ENCODE measurements at places on chromosomes 2 and 18. TPM values are rescaled to one million over a fixed set of nuclear protein-coding genes. Genes with fewer than 3 reads are reported as not detected.

DNA sequence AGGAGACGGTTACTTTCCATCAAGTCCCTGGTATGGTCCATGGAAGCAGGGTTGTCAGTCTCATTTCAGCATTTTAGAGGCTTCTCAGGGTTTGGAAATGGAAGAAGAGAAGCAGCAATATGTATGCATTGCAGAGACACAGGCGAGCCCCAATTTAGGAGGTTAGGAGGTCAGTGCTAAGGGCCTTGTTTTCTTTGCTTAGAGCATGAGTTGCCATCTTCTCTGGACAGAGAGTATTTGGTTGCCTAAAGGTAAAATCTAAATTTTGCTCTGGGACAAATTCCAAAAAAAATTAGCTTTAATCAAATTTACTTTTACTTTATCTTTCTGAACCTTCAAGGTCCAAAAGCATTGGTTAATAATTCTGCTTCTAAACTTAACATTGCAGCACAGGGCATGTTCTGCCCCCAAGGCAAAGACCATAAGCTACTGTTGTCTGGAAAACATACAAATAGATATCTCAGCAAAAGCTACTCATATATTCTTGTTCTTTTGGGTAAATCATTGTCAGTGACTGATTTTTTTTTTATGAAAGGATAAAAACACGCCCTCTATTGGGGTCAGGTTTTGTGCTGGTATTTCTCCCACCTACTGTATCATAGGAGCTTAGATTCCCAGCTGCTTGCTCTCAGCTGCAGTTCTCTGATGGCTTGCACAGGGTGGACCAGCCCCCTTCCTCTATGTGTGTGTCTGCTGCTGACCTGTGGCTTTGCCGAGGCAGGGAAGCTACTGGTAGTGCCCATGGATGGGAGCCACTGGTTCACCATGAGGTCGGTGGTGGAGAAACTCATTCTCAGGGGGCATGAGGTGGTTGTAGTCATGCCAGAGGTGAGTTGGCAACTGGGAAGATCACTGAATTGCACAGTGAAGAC is at the start of gene UGT1A9:
Gene UGT1A9 (plus strand): TSS at position 609 of the 872 bp plus-strand sequence. CDS start 37 bp downstream, at position 646.
- no peak within 1 kb of the TSS for H3K27ac ChIP-seq
- no peak within 1 kb of the TSS for H3K4me3 ChIP-seq
- no peaks in the 10 kb centered on the region for H3K27me3 ChIP-seq
- no peaks in the 10 kb centered on the region for H3K36me3 ChIP-seq
- no peaks in the 10 kb centered on the region for H3K4me1 ChIP-seq

DNA sequence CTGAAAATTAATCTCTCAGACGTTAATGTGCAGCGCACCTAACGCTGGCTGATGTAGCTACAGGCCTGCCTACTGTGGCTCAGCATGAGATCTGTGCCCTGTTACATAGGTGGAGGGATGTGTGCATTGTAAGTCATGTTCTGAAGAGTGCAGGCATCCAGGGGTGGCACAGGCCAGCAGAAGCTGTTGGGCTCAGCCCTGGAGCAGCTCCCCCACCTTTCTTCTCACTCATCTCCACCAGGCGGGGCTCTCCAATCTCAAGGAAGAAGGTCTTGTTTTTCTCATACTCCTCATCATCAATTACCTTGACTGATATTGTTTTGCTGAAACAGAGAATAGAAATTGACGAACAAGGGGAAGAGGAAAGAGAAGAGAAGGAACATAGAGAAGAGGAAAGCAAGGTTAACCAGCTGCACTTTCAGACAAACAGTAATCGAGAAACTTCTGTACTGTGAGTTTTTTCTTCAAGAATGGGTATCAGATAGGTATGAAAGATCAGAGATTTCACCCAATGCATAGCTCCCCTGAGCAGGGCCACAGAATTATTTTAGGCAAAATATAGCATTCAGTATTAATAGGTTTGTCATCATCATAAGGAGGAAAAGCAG is 273.6 kb downstream of the SLC8A1 start:
- H3K4me1 ChIP-seq: peaks cover 14% of the 10 kb centered on the region
- H3K27ac ChIP-seq: no peak overlapping the region
- no peak for DNase-seq
- no peaks in the 10 kb centered on the region for H3K36me3 ChIP-seq

DNA sequence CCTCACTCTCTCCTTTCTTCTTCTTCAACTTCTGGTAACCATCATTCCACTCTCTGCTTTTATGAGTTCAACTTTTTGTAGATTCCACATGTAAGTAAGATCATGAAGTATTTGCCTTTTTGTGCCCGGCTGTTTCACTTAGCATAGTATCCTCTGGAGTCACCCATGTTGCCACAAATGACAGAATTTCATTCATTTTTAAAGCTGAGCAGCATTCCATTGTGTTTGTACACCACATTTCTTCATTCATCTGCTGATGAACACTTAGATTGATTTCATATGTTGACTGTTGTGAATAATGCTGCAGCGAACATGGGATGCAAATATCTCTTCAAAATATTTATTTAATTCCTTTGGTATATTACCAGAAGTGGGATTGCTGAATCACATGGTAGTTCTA is 133.6 kb upstream of the ERBB4 start:
- H3K36me3 ChIP-seq: no peaks in the 10 kb centered on the region
- no peak overlapping the region for H3K27ac ChIP-seq
- no peaks in the 10 kb centered on the region for H3K4me1 ChIP-seq
- DNase-seq: no peak
- no peak overlapping the region for H3K4me3 ChIP-seq
- H3K27me3 ChIP-seq: no peaks in the 10 kb centered on the region

- no peaks in the 10 kb centered on the region for H3K27me3 ChIP-seq
- H3K27ac ChIP-seq: no peak overlapping the region
Observed at GRCh38 chr2:173831312-173832229, 133.6 kb downstream of the SP3 start.

DNA sequence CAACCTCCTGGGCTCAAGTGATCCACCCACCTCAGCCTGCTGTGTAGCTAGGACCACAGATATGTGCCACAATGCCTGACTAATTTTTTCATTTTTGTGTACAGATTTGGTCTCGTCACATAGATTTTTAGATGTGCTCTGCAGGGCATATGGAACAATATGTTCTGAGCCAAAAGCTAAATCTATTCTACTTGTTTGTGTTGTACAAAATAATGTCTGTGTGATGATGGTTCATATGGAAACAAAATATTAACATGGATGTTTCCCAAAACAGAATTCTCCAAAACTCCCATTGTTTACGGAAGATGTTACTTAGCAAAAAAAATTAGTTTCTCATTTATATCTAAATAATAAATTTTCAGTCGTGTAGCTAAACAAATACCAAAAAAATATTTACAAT is 12.6 kb upstream of the KLHL23 start:
- DNase-seq: no peak
- H3K27ac ChIP-seq: no peak overlapping the region
- no peaks in the 10 kb centered on the region for H3K27me3 ChIP-seq
- H3K36me3 ChIP-seq: no peaks in the 10 kb centered on the region

Gene PRKAG3
- total RNA-seq: not detected

GRCh38 chr2:222651718-222652418 is 4.0 kb downstream of the FARSB start:
- peaks cover 41% of the 10 kb centered on the region for H3K4me1 ChIP-seq
- no peaks in the 10 kb centered on the region for H3K27me3 ChIP-seq
- DNase-seq: no peak
- H3K36me3 ChIP-seq: peaks cover 17% of the 10 kb centered on the region

GRCh38 chr18:46411867-46412690 is 244.9 kb downstream of the LOXHD1 start:
- no peak overlapping the region for H3K4me3 ChIP-seq
- peak overlapping the region; percentile 84 for H3K27ac ChIP-seq
- H3K36me3 ChIP-seq: no peaks in the 10 kb centered on the region

DNA sequence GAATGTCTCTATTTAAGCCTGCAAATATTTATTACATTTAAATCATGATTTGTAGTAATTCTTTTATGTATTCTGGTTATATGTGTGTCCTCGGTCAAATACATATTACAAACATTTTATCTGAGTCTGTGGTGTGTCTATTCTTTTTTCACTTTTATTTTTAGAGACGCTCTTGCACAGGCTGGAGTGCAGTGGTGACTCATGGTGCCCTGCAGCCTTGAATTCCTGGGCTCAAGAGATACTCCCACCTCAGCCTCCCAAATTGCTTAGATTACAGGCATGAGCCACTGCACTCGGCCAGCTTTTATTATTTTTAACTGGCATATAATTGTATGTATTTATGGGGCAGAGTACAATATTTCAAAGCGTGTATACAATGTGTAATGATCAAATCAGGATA is 47.5 kb downstream of the ARID5A start:
- H3K27ac ChIP-seq: no peak overlapping the region
- no peaks in the 10 kb centered on the region for H3K4me1 ChIP-seq
- no peak overlapping the region for H3K4me3 ChIP-seq
- DNase-seq: no peak
